ENCODE measurements at places on chromosomes 5 and 9. TPM values are rescaled to one million over a fixed set of nuclear protein-coding genes. Genes with fewer than 3 reads are reported as not detected.

- H3K4me1 ChIP-seq = peaks cover 21% of the 10 kb centered on the region
- H3K36me3 ChIP-seq = no peaks in the 10 kb centered on the region
- H3K4me3 ChIP-seq = no peak overlapping the region
- peaks cover 10% of the 10 kb centered on the region for H3K27me3 ChIP-seq
- H3K27ac ChIP-seq = no peak overlapping the region
Measured at GRCh38 chr9:116303270-116303669, 149.7 kb downstream of the PAPPA start.

DNA sequence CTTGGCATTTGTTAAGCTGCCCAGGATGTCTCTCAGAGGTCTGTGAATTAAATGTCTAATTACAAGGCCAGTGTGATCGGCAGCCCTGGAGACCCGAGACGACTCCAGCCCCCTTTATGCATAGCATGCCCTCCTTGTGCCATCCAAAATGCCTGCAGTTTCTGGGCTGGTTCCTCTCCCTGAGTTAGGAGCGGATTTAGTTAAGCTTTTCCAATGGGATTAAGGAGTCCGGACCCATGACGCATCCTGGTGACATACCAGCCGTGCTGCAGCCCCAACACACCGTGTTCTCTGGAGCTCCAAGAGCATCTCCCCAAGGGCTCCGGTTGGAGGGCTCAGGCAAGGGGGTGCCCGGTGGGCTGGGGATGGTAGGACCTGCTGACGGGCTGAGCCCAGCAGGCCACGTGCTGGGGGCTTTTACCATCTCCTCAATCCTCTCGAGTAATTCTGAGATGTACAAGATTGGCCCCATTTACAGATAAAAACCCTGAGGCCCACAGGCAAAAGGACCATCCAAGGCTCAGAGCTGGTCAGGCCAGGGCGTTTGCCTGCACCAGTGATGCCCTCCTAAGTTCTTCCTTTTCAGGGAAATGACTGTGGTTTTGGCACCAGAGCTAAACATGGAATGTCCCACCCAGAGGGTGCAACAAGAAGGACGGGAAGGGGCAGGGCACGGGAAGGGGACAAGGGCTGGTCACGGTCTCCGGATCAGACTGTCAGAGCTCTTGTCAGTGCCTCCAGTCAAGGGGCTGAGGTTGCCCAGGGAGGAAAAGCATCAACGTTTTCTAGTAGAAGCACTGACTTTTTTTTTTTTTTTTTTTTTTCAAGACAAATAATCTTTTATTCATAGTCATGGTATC lies 82.6 kb upstream of the PHYKPL start:
- no peak overlapping the region for H3K4me3 ChIP-seq
- H3K27ac ChIP-seq = no peak overlapping the region
- no peaks in the 10 kb centered on the region for H3K36me3 ChIP-seq
- DNase-seq = no peak

DNA sequence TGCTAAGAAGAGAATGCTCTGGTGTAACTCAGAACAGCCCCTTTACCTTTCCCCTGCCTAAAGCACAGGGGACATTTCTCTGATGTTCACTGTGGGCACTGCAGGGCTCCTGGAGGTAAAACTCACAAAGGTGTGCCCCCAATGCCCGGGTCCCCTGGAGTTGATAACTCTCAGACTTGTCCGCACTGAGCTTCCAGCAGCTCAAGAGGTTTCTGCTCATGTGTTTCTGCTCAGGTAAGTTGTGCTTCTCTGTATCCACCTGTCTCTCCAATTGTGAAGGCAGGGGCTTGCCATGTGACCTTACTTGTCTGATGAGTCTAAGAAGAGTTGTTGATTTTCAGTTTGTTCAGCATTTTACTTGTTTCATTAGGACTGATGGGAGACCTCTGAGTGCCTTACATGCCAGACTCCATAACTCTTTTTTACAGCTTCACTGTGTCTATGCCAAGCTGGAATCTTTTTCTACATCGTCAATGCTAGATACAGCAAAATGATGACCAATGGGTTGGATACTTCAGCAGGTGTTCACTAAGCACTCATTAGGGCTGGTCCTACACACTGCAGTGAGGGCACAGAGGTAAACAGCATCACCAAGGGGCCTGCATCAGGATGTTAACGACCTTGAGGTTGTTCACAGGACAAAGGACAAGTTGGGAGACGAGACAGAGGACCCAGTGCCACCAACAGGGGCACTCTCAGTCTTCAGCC lies 56.4 kb downstream of the MRPL36 start:
- H3K4me3 ChIP-seq = no peak overlapping the region
- H3K27me3 ChIP-seq = peaks cover 8% of the 10 kb centered on the region
- H3K4me1 ChIP-seq = no peaks in the 10 kb centered on the region
- H3K27ac ChIP-seq = peak overlapping the region; percentile 23
- DNase-seq = no peak
- H3K36me3 ChIP-seq = peaks cover 4% of the 10 kb centered on the region

DNA sequence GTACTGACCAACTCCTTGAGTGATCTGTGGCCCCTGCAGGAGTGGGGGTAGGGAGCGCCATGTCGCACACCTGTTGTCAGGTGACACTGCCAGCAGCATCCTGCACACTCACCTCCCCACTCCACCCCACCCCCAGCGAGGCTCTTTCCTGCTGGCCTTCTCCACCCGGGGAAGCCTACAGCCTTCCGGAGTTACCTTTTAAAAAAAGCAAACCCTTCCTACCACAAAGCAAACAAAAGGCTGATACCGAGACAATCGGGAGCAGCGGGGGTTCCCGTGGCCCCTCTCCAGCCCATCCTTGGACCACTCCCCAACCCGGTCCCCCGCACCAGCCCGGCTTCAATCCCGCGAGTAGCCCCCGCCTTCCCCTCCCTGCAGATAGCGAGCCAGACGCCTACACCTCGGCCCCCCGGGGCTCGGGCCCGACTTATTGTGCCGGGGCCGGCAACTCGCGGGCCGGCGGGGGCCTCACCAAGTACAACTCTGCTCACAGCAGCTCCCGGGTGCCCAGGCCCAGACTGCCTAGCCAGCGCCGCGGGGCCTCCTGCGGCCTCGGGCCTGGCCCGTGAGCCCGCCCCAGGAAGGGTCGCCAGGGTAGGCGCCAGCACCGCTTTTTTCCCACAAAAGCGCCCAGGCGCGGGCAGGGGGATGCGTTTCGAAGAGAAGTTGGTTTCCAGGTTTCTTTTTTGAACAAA lies 724 bp downstream of the MACROH2A1 start:
- peaks cover 55% of the 10 kb centered on the region for H3K4me1 ChIP-seq
- peaks cover 3% of the 10 kb centered on the region for H3K36me3 ChIP-seq
- H3K27ac ChIP-seq = peak overlapping the region; percentile 82
- peak overlapping the region; percentile 91 for H3K4me3 ChIP-seq
- H3K27me3 ChIP-seq = peaks cover 7% of the 10 kb centered on the region

GRCh38 chr5:74684900-74685851 lies at the start of gene HEXB:
Gene HEXB (plus strand): TSS chr5:74685233. CDS start chr5:74685261, 28 bp downstream.
- peaks cover 4% of the 10 kb centered on the region for H3K36me3 ChIP-seq
- peak within 1 kb of the TSS; percentile 85 for H3K4me3 ChIP-seq

- peaks cover 11% of the 10 kb centered on the region for H3K36me3 ChIP-seq
- H3K4me3 ChIP-seq = peak within 1 kb of the TSS; percentile 89
- peak within 1 kb of the TSS; percentile 84 for H3K27ac ChIP-seq
- no peaks in the 10 kb centered on the region for H3K27me3 ChIP-seq
Measured at GRCh38 chr9:136807281-136808074, at the start of gene RABL6. Gene RABL6 (plus strand): TSS chr9:136807948. CDS start chr9:136808197, 249 bp downstream.

- DNase-seq = no peak
- no peaks in the 10 kb centered on the region for H3K27me3 ChIP-seq
- H3K4me1 ChIP-seq = no peaks in the 10 kb centered on the region
- no peaks in the 10 kb centered on the region for H3K36me3 ChIP-seq
Measured at GRCh38 chr9:23611869-23612268, 214.2 kb downstream of the ELAVL2 start.

DNA sequence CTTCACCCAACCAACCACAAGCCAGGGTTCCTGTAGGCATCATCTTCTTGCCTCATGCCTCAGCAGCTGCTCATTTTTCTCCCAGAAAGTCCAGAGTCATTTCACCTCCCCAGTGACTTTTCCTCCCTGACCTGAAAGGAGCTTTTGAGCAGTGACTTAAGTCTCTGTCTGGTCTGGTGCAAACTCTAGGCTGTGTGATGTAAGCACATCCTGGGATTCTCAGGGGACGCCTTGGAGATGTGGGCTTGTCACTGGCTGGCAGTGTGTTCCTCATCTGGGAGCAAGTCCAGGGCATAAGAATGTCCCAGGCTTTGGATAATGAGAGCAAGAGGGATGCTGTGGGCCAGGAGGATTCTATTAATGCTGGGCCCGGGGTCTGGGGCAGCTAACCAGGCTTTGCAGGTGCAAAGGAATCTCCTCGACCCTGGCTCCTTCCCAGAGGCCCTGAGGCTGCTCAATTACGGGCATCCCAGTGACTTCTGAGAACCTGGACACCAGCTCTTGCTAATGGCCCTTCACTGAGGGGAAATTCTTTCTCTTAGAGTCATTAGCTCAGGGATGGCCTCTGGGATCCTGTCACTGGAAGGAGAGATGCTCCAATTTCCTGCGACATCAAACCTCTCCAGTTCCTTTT lies 211.0 kb upstream of the PANK3 start:
- H3K27ac ChIP-seq = no peak overlapping the region
- no peak overlapping the region for H3K4me3 ChIP-seq
- peaks cover 11% of the 10 kb centered on the region for H3K36me3 ChIP-seq
- DNase-seq = no peak

Gene SPATA31C1
- total RNA-seq = 0.07 TPM

Gene SPINK7
- not detected for total RNA-seq

Gene ZNF883
- total RNA-seq = 12.9 TPM

Gene JAKMIP2
- total RNA-seq = 13.8 TPM

Gene CCDC152
- total RNA-seq = not detected

Gene HDAC3
- 65.8 TPM for total RNA-seq

All from type B pancreatic cell (in vitro differentiated cells).